ENCODE measurements at places on chromosomes 12 and 14.
A peak's percentile ranks its signal among the peaks of the same experiment; 100 is the strongest.

DNA sequence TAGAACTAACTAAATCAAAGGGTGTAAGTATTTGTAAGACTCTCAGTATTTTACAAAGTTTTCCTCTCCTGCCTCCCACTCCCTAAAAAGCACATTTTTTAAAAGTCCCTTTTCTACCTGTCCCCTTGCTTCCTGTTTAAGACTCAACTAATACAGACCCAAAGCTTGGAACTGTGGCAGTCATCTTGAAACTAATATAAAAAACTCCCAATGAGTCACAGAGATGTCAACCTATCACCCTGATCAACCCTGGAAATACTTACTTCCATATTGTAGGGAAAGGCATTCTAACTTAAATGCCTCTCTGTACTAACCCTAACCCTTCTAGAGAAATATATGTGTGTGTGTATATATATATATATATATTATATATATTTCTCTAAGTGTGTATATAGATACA, 184.8 kb downstream of the SPTSSA start:
- no peak for DNase-seq

GRCh38 chr14:53128303-53129028, 24.7 kb downstream of the DDHD1 start:
- no peak for DNase-seq

DNA sequence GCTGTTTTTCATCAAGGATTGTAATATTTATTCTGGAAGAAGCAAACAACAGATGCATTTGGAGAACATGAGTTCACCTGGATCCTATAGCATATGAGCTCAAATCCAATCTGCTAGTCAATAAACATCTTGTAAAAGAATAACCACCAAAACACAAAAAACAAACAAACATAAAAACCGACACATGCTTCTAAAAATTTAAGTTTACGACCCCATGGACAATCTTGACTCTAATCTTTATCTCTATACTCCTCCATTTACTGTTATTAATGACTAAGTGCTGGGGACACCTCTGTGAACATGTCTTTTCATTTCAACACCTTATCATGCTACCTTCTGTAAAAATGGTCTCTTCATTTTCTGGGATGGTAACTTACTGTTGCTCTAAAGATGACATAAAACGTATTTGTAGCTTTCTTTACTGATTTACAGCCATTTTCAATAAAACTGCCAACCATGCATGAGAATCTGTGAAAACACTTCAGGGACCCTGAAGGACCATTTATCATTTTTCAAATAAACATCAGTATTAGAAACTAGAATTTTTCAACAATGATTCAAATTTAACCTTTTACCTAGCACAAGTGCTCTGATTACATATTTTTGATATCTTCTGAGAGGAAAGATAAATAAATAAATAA, 123.8 kb upstream of the SOX5 start:
- DNase-seq = no peak

DNA sequence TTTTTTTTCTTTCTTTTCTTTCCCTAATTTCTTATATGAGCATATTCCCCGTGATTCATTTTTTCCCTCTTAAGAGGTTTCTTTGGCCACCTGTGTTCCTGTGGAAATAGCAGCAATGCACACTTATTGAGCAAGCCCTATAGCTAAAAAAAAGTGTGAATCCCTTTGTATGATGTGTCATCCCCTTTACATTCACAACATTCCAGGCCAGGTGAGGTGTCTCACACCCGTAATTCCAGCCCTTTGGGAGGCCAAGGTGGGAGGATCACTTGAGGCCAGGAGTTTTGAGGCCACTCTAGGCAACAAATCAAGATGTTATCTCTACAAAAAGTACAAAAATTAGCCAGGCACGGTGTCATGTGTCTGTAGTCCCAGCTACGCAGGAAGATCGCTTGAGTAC, 700.4 kb upstream of the TBX3 start:
- DNase-seq = peak; percentile 12

DNA sequence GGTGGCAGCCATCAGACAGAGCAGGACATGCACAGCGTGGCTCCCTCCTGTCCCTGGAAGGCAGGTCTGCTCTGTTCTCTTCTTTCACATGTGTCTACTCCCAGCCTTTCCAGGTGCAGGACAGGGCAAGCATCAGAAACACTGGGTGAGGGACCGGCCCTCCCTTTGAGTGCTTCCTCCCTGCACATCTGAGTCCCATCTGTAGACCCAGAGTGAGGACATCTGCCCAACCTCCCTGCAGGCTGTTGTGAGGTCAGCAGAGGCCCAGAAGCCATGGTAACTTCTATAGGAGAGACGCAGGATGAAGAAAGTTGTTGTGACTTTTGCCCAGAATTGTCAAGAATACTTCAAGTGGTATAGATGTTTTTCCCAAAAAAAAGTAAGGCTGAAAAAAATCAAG, 282.7 kb downstream of the CACNA1C start:
- DNase-seq = no peak

GRCh38 chr12:123119808-123120207, 31.1 kb downstream of the PITPNM2 start:
- no peak for DNase-seq

DNA sequence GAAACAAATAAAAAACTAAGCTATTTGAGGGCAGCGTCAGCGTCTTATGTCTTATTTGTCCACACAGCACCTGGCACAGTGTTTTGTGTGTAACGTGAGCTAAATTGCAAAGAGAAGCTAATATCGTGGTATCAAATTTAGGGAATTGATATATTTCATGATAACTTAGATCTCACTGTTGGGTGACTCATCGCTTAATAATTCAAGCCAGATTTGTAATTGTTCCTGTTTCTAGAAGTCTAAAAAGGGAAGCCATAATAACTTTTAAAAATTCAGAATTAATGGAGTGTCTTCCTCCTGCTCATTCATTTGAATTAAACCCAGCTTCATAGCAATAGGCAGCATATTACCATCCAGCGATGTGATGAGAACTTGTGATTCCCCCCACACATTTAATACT, 214.7 kb downstream of the PDZRN4 start:
- no peak for DNase-seq

- peak; percentile 8 for DNase-seq
Observed at GRCh38 chr14:91780452-91780851, 48.6 kb upstream of the CATSPERB start.

DNA sequence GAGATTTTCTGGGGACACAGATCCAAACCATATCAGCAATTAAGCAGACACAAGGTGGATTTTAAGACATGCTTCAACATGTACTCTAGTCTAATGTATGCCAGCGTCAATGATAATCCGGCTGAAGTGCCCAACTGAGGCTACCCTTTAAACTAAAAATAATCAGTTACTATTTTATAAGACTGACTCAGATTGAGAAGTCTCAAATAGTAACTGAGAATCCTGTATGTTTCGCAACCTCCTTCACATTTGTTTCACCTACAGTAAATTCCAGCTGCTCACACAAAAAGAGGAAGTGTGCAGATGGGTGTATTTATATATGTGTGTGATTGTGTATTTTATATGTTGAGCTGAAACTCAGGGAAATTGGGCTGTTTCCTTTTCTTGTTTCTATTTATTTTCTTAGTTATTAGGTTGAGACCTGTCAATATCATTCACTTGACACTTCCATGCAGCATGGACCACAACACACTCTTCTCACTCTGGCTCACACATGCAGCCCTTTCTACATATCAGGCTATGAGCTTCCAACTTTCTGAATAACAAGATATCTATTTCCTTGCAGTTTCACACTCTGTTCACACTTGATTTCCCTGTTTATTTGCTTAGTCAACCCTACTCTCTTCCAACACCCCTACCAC, 1224.9 kb upstream of the TMEM132C start:
- no peak for DNase-seq

- DNase-seq = peak; percentile 32
Observed at GRCh38 chr12:2583091-2583497, 211.7 kb upstream of the FKBP4 start.

DNA sequence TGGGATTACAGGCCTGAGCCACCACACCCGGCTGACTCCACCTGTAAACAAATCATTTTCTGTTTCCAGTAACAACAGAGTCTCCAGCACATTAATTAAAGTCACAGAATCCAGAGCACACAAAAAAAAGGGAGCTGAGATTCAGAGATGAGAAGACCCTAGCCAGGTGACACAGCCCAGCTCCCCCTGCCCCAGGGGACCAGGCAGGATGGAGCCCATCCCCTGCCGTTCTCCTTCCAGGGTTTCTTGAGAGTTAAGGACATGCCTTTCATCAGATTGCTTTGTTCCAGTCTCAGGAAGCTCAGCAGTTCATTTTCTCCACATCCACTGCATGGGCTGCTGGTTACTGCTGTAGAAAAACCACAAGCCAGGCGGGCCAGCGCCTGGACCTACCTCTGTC, 81.2 kb downstream of the RIMBP2 start:
- DNase-seq = no peak

GRCh38 chr12:31234955-31235867, 90.7 kb downstream of the SINHCAF start:
- peak; percentile 31 for DNase-seq

- no peak for DNase-seq
Observed at GRCh38 chr14:66111891-66112290, 374.3 kb upstream of the CCDC196 start.

DNA sequence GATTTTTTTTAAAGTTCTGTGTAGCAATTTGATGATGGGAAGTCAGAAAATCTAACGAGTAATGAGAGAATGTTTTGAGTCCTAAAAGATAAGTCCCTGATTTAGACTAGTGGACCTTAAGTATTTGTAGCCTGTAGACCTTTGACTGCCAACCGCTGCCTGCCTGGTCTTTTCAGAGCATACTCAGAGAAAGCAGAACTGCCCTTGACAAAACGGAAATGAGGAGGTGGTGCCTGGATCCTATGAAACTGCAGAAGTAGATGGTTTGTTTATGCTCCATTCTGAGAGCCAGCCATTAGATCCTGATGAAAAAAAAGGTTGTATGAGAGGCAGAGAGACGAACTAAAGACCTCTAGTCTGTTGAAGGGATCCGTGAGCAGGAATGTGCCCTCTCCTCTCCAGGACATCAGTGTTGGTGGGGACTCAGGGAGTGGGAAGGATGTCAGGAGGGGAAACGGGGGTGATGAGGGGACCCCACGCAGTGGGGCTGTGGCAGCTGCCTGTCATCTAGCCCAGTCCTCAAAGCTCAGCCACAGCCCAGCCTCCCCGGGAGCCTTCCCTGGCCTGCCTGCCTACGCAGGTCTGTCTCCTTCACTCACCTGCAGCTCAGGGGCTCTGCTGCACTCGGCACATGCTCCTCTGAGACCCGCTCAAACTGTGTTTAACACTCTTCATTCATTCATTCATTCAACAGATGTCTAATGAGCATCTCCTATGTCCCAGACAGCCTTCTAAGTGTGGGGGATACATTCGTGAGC, 447.5 kb downstream of the AACS start:
- no peak for DNase-seq

DNA sequence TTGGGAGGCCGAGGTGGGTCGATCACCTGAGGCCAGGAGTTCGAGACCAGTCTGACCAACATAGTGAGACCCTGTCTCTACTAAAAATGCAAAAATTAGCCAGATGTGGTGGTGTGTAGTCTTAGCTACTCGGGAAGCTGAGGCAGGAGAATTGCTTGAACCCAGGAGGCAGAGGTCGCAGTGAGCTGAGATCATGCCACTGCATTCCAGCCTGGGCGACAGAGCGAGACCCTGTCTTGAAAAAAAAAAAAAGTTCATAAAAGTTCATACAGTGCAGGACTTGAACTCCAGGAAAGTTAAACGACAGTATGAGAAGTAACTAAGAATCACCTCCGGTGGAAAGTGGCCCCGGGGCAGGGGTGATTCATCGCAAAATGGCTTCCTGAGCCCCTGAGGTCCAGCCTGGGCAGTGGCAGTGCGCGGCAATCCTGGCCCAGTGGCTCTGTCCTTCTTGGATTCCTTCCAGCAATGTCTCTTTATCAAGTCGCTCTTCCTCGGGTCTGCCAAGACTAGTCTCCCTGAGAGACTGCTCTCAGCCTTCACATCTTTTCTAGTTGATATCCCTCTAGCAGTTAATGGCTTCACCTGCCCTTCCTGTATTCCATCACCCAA, 16.7 kb upstream of the MAP1LC3B2 start:
- no peak for DNase-seq

- DNase-seq = peak; percentile 88
Observed at GRCh38 chr12:30010071-30011052, 226.6 kb upstream of the TMTC1 start.

- DNase-seq = peak; percentile 9
Observed at GRCh38 chr14:78519863-78520262, 349.7 kb downstream of the NRXN3 start.

GRCh38 chr12:29545102-29545467, 47.6 kb upstream of the OVCH1 start:
- DNase-seq = no peak

GRCh38 chr14:76957224-76957891, 71.2 kb downstream of the IRF2BPL start:
- no peak for DNase-seq

DNA sequence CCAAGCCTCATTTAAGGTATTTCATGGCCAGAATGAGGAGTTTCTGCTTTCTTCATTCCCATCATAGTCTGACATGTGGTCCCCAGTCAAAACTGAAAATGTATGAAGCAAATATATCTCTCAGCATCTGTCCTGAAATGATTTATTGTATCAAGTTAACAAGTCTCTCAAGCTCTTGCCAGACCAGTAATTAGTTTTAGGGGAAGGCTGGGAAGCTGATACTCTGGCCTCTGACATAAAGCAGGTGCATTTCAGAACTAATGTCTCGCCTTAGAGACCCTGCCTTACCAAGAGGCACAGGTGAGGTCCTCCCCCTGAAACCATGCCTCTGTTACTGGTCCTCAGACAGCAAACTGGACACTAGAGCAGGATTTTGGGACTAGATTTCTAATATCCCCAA, 266.5 kb downstream of the SLC15A4 start:
- no peak for DNase-seq

- DNase-seq = no peak
Observed at GRCh38 chr12:71194657-71195056, 36.9 kb upstream of the TSPAN8 start.

DNA sequence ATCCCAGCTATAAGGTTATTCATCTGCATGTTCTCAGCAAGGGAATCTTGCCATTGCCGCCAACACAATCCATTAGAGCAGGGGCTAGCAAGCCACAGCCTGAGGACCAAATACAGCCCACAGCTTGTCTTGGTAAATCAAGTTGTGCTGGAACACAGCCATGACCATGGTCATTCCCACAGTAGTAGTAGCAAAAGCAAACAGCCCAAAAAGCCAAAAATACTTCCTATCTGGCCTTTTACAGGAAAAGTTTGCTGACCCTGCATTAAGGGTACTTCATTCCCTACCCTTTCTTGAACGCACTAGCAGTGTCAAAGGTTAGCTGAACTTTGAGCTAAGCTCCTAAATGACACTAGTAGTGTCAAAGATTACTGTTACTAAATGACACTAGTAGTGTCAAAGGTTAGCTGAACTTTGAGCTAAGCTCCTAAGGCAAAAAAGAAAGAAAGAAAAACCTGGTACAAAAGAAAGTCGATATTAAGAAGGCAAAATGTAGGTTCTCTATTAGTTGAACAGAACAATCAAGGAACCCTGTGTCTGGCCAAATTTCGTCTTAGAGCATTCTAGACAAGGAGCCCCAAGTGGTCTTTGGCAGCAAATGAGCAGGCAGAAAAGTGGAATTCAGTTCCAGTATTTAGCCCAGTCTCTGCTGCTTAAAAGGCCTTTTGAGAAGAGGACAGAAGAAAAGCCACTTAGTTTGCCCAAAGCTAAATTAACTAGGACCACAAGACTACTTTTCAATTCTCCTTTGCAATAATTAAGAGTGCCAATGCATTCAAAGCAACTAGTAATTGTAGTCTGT, 67.7 kb downstream of the NT5DC3 start:
- peak; percentile 36 for DNase-seq
